NCI-H1930 (cell line): ENCODE measurements at places on chromosomes 4 and X.
A peak's percentile ranks its signal among the peaks of the same experiment; 100 is the strongest.

GRCh38 chr4:86302251-86302650, 57.6 kb downstream of the MAPK10 start:
- peak; percentile 65 for DNase-seq

- DNase-seq, result no peak
These were observed 2.5 kb downstream of the CXCL1 start for GRCh38 chr4:73871511-73872310.

DNA sequence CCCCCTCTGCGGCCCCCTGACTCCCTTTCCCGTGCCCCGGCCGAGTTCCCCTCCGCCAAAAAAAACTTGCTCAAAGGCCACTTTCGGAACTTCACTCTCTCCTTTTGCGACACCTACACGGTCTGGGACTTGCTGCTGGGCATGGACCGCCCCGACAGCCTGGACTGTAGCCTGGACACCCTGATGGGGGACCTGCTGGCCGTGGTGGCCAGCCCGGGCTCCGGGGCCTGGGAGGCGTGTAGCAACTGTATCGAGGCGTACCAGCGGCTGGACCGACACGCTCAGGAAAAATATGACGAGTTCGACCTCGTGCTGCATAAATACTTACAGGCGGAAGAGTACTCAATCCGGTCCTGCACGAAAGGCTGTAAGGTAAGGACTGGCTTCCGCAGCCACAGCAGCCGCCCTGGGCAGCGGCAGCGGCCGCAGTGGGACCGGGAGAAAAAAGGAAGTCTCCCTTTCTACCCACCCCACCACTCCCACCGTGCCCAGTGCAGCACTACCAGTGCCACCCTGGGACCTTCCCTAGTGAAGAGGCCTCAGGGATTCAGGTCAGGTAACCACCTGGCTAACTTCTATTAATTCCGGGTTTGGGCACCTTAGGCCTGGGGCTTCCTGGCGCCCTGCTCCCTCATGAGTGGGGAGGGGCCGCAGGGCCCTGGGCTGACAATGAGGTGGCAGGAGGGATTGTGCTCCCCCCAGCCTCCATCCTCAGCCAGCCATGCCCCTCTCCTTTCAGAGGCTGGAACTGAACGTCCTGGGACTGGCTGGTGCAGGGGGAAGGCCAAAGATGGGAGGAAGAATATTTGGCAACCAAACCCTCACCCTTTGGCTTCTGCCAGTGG, 1.9 kb downstream of the NALF2 start:
- no peak for DNase-seq

- no peak for DNase-seq
These were observed 207.4 kb upstream of the MAOA start for GRCh38 chrX:43448688-43449087.

GRCh38 chrX:153032397-153033118, 23.7 kb upstream of the PNMA3 start:
- DNase-seq, result peak; percentile 56

DNA sequence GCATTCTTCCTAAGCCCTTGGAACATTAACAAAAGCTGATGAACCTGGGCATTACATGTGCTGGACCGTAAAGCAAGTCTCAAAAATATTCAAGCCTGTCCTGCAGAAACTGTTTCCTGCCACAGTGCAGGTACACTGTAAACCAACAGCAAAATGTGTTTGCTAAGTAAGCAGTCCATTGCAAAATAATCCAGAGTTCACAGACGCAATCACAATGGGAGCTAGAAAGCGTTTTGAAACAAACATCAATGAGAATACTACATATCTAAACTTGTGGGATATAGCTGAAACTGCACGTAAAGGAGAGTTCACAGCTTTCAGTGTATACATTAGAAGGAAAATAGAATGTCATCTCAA, 61.6 kb downstream of the RGS12 start:
- DNase-seq, result no peak

DNA sequence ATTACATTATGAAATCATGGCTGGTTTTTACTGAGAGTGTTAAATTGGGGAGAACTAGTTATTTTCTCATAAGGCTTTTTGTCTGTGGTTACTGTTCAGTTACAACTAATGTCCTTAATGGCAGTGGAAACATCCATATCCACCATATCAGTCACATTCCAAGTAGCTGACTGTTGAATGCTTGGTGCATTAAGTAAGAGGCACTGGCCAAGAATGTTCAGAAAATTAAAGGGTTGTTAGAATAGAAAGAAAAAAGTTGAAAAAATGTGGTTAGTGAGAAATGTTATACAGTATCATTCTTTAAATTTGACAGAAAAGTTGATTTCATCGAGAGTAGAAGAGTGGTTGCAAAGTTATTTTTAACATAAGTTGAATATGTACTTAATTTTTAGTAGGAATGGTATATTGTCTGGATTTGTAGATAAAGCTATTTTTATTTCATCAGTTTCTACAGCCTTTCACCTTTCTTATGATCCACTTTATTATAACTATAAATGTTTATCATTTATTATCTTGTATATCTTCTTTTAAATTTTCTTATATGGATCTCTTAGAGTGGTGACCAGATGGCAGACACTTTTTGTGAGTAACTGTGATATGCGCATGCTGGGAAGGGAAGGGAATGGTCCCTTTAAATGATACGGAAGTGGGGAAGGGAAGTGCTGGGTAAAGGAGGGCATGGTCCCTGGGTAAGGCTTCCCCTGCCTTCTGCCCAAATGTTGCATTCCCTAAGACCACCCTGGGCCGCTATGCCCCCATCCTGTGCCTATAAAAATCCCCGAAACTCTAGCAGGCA, 2407.1 kb downstream of the ARAP2 start:
- DNase-seq, result no peak

DNA sequence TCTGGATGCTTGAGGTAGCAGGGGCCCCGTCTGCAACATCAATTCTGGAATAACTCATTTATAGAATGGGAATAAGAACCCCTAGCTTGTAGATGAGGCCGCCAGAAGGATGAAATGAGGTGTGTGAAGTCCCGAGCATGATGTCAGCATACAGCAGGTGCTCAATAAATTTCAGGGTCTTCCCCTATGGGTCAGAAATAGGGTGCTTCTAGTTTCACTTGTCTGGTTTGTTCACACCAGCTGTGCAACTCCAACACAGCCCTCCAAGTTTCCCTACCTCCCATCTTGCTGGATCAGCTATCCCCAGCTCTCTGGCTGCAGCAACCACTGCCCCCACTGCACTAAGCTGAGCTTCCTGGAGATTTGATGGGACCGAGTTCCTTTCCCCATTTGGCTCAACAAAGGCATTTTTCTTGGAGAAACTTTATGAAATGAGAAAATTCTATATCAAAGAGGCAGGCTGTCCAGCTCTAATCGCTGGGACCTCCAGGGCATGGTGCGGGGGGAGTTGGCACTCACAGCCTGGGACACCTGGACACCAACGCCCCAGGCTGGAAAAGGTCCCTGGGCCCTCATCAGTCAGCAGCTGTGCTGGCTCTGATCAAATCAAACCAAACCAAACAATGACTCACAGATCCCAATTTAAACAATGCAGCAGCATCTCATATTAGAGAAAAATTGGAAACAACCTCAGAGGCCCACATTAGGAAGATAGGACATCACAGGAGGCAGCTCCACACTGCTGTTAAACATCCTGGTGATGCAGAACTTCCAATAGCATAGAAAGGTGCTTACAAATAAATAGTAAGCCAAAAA, 13.3 kb downstream of the SLC2A9 start:
- no peak for DNase-seq

GRCh38 chrX:154457491-154458115, 478 bp upstream of the PLXNA3 start:
- peak; percentile 65 for DNase-seq

DNA sequence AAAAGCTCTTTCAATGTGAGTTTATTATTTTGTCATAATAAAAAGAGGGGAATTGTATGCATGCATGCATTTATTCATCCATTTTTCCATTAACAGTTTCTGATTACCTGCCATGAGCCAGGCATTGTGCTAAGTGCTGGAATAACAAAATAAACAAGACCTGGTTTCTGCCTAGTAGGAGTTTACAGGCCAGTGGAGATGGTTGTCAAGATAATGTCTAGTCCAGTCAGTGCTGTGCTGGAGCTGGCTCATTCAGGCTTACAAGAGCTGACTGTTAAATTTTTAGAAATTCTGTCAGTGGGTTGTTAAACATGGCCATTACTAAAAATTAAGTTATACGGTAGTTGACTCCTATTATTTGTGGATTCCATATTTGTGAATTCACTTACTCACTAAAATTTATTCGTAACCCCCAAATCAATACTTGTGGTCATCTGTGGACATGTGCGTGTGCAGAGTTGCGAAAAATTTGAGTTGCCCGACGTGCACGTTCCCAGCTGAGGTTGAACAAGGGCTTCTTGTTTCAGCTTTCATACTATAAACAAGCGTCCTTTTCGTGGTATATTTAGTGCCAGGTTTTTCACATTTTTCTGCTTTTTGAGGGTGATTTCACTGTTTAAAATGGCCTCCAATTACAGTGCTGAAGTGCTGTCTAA, 172.3 kb upstream of the RPS6KA3 start:
- no peak for DNase-seq

DNA sequence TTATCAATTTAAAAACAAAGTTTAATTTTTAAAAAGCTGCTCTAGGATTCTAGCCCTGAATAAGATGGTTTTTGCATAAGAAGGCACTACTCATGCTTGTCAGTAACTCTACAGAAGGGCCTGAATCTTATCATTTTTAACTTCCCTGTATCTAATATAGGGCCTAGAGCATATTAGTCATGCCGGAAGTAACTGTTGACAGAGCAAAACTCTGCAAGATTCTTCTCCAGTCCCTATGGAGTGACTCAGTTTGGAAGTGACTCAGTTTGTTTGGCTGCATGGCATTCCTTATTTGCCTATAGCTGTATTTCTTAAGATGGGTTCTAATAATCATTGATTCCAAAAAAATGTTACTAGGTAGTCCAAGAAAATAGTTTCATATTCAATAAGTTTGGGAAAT, 431.8 kb upstream of the HTR2C start:
- DNase-seq, result no peak

- DNase-seq, result no peak
These were observed 9.6 kb downstream of the ARSJ start for GRCh38 chr4:113969709-113970334.

- no peak for DNase-seq
These were observed 53.1 kb downstream of the TIGD2 start for GRCh38 chr4:89164400-89164799.
